ENCODE measurements at places on chromosomes 13 and 19.

- DNase-seq: no peak
Measured at GRCh38 chr19:39818626-39819097, 15.3 kb downstream of the DYRK1B start.

GRCh38 chr13:73421310-73421912 lies 362.6 kb downstream of the KLF5 start:
- no peak for DNase-seq

- no peak for DNase-seq
Measured at GRCh38 chr13:48590141-48590901, 57.4 kb upstream of the RCBTB2 start.

DNA sequence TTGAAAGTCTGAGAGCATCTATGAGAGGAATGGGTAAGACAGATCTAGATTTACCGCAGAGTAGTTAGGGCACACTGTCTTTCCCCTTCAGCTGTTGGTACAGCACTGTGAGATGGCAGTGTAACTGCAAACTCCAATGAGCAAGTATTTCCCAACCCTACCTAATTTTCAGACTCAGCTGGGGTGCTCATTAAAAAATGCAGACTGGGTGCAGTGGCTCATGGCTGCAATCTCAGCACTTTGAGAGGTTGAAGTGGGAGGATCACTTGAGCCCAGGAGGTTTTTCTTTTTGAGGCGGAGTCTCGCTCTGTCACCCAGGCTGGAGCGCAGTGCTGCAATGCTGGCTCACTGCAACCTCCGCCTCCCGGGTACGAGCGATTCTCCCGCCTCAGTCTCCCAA lies 12.6 kb downstream of the QPCTL start:
- no peak for DNase-seq

Data from natural killer cell treated with Interleukin-12 subunit alpha and Interleukin-12 subunit beta and Interleukin-15 and Interleukin-18, amount 100 ng/mL, for 72 hours (primary cell).